ENCODE measurements at places on chromosomes 13 and 19. TPM values are rescaled to one million over a fixed set of nuclear protein-coding genes. Genes with fewer than 3 reads are reported as not detected.

Gene PSG4
- total RNA-seq = 12.4 TPM

Gene PSG6
- total RNA-seq = 0.85 TPM

Gene ZIC5
- not detected for total RNA-seq

Gene ERICH4
- total RNA-seq = not detected

Gene CYP4F3
- total RNA-seq = not detected

All from regular cardiac myocyte (primary cell).